NB4 (cell line): ENCODE measurements at places on chromosomes 7 and 10.

- DNase-seq, result no peak
Observed at GRCh38 chr10:71483885-71484751, 87.4 kb downstream of the CDH23 start.

- no peak for DNase-seq
Observed at GRCh38 chr10:3895045-3895631, 110.1 kb upstream of the KLF6 start.

- no peak for DNase-seq
Observed at GRCh38 chr7:102426268-102427018, 6.9 kb upstream of the ORAI2 start.

GRCh38 chr10:114311023-114311422 is 72.0 kb downstream of the VWA2 start:
- no peak for DNase-seq

GRCh38 chr7:70923181-70923845 is 208.6 kb upstream of the GALNT17 start:
- peak; percentile 71 for DNase-seq

- DNase-seq, result no peak
Observed at GRCh38 chr10:36202881-36203280, 560.8 kb upstream of the FZD8 start.
